ENCODE measurements at places on chromosomes 3 and 15. TPM values are rescaled to one million over a fixed set of nuclear protein-coding genes. Genes with fewer than 3 reads are reported as not detected.
A peak's percentile ranks its signal among the peaks of the same experiment; 100 is the strongest.

DNA sequence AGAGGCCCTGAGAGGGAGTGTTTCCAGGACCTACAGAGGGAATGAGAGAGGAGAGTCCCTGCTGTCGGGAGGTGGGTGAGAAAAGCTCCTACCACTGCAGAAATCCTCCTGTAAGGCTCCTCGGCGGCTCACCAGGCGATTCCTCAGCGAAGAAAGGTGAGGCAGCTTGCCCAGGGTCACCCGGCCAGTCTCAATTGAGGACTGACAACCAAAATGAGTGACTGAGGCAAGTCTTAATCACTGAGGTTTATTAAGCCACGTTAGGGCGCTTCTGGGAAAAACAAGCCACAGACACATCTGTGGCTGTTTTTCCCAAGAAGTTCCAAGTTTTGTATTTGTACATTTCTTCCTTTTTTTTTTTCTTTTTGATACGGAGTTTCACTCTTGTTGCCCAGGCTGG lies 48.5 kb downstream of the ZDHHC19 start:
- DNase-seq = no peak

- DNase-seq = no peak
These were observed 108.3 kb downstream of the P3H2 start for GRCh38 chr3:190012314-190012782.

DNA sequence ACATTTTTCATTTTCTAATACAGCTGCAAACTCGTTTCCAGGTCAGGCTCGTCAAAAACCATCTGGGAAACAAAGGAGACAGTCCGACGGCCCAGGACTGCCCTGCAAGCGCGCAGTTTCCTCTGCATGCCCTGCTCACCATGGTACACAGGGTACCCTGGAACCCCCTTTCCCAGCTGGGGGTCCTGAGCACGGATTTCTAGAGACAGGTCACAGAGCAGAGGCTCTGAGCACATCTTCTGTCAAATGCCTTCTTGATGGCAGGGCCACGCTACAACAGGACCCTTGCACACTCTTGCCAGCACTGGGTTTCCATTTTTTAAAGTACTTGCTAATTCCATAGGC lies 8.1 kb downstream of the ZXDC start:
- DNase-seq = peak; percentile 15

GRCh38 chr3:87997966-87998365 lies 60.8 kb downstream of the CGGBP1 start:
- DNase-seq = no peak

GRCh38 chr3:14278799-14279625 lies 100.4 kb downstream of the LSM3 start:
- DNase-seq = no peak

IGSF11 gene
- polyA plus RNA-seq = 0.85 TPM

IREB2 gene
- 13.2 TPM for polyA plus RNA-seq

POLQ gene
- polyA plus RNA-seq = under 0.01 TPM

NMB gene
- 8.2 TPM for polyA plus RNA-seq

SNTN gene
- polyA plus RNA-seq = not detected

CDCP1 gene
- 9.0 TPM for polyA plus RNA-seq

RETNLB gene
- 55.3 TPM for polyA plus RNA-seq

SPATA12 gene
- not detected for polyA plus RNA-seq

SYNM gene
- polyA plus RNA-seq = 9.0 TPM

MEX3B gene
- polyA plus RNA-seq = 1.2 TPM

GABRR3 gene
- polyA plus RNA-seq = not detected
